Activated CD4-positive, alpha-beta T cell treated with anti-CD3 and anti-CD28 coated beads, Interleukin-2, amount 50 U/mL, for 1 hour (primary cell): ENCODE measurements at places on chromosomes 2 and 18.

GRCh38 chr2:19835781-19836281 lies 66.0 kb downstream of the TTC32 start:
- no peak for DNase-seq

- no peak for DNase-seq
These were observed 2031.3 kb upstream of the CELF4 start for GRCh38 chr18:39596891-39597290.

GRCh38 chr2:34261701-34262100 lies 662.6 kb upstream of the FAM98A start:
- no peak for DNase-seq

DNA sequence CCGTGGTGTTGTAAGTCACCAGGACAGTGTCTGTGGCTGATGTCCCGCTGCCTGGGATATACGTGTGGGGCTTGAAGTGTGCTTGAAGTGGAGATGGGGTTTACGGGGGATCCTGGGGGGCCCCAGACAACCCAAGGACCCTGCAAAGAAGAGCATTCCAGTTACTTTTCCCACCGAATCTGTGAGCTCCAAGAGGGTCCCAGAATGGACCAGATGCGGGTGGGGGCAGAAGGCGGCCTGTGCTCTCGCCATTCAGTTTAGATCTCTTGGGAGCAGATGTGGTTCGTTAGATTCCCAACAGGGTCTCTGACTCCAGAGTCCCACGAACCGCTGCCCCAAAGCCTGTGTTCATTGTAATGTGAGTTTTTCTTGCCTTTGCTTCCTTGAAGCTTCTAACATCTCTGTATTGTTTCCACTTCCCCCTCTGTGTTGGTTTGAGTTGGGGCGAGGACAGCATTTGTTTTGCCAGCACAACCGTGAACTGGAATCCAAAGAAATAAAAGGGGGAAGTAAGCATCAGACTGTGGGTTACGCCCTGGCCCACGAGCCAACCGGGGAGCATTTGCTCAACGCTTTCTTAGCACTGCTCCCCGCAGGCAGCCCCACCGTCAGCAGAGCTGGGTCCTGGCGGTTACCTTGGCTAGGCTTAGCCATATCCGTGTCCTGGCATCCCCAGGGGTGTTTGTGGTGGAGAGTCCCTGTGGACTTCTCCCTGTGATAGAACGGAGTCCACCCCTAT lies 92.1 kb downstream of the SH3BP4 start:
- DNase-seq = no peak

DNA sequence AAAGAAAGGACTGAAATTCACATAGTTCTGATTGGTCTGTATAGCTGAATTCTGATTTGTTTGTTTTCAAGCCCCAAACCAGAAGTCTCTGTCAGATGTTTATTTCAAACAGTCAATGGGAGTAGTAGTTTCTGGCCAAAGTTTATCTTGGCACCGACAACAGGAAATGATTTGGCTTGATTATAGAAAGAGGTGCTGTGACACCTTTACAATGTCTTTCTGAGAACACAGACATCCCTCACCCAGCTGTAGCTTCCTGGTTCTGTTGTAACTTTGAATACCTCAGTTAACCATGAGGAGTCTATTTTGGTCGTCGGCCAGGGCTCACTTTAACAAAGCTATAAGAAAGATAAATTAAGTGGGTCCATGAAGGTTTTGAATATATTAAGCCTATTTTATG lies 545.0 kb upstream of the ZNF804A start:
- DNase-seq = no peak

GRCh38 chr2:30300122-30300455 lies 68.8 kb downstream of the LBH start:
- no peak for DNase-seq

DNA sequence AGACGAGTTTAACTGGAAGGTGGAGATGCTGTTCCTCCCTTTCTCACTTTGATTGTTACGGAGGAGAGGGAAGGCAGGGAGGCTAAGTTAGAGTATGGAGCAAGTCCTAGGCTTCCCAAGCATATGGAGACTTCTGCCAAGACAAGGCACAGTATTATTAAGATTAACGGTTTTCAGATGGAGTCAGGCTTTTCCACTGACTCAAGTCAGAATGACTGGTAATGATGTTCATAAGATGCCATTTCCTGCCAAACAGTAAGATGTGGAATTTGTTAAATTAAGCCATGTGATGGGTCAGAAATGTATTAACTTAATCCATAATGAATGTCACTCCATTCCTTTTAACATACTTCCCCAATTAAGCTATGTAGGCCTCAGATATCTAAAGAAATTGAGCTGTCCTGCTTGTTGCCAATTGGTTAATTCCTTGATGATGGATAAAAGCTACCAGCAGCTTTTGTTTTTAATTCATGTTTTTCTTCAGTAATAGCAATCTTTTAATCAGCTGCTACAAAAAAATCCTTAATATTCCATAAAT lies 383.7 kb downstream of the ZNF521 start:
- DNase-seq = no peak

DNA sequence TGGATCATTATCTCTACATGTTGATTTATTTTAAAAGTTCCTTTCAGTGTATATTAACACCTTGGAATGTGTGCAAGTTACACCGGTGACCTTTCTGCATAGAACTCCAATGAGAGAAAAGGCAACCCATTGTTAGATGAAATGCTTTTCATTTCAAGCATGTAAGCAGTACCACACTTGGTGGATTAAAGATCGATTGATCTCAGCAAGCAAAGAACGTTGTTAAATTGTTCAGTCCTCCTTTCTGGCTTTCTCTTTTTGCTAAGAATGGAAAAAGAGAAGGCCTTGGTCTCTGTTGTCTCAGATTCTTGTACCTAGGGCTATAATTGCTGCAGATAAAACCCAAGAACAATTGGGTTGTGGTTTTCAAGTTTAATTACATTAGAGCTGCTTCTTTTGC lies 843.0 kb downstream of the DPP10 start:
- no peak for DNase-seq

GRCh38 chr2:120005834-120006521 lies 6.9 kb upstream of the EPB41L5 start:
- no peak for DNase-seq

DNA sequence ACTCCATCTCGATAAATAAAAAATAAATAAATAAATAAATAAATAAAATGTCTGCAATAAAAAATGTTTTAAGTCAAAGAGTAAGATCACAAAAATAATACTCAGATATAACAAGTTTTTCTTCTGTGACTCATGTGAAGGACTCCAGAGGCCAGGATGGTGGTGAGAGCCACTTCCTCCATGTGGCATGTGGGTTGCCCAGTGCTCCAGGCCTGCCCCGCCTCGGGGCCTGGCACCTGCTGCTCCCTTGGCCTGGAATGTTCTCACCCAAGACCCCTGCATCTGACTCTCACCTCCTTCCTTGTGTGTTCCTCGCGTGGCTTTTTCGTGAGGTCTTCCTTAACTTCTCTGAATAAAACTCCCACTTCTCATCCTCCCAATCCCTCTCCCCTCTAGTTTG lies 77.4 kb upstream of the LDLRAD4 start:
- no peak for DNase-seq

DNA sequence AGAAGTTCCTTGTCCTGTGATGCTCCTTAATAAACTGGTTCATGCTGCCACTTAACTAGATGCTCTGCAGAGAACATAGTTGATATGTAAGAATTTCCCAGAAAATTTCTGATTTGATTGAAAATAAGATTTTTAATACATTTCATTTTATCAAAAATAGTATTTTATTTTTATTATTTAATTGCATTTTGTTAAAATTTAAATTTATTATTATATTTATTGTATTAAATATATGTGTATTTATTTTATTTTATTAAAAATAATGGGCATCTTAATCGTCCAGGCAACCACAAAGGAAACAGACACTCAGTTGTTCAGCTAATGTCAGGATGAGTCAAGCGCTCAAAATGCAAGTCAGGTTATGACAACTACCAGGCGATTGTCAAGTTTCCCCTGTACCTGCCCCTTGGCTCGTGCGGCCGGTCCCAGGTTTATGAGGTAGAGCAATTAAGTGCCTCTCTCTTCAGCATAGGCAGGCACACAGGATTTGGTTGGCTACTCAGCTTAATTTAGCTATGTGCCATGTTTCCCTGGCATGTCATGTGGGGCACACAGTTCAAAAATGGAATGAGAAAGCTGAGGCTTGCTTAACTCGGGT lies 361.2 kb downstream of the RND3 start:
- no peak for DNase-seq
